HTR-8/SVneo (cell line): ENCODE measurements at places on chromosomes 7 and 10.

DNA sequence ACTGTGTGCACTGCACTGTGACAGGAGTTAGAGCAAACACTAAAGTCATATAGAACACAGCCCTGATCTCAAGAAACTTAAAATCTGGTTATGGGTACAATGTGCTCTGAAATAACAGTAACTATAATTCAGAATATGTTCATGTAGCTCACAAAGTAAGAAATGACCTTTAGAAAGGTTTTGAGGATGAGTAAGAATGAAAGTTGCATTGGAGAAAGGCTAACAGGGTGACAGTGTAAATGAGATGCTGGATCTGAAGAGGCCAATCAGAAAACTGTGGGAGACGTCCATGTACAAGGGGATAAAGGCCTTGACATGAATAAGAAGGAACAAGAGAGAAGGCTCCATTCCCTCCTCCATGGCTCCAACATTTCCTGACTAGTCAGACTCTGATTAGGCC lies 124.7 kb downstream of the GRM3 start:
- DNase-seq: no peak

GRCh38 chr10:74926791-74927585 lies 100.6 kb downstream of the KAT6B start:
- no peak for DNase-seq

DNA sequence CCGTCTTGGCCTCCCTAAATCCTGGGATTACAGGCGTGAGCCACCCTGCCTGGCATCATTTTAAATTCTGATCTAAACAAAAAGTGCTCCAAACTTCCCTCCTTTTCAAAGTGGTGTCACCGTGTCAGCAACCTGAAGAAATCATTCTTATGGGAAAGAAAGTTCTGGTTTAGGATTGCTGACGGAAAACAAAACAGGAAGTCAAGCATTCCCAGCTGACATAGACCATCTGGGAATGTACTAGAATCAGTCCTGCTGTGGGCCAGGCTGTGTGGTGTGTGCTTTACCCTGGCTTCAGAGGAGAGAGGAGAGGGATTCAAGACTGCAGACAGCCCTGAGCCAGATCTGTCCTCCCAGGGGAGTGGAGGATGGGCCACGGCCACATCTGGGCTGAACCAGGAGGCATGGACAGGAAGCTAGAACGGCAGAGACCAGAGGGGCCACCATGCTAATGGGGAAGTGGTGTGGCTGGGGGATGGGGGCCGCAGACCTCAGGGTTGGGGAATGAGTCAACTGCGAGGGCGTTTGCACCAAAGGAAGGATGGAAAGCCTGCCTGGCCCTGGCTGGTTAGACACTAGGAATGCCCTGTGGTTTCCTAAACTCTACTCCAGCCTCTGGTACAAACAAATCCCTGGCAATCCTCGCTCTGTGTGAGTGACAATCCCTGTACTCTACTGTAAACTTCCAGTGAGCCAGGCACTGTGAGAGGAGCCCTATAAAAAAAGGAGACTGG lies 16.7 kb upstream of the CLIP2 start:
- DNase-seq: peak; percentile 62

DNA sequence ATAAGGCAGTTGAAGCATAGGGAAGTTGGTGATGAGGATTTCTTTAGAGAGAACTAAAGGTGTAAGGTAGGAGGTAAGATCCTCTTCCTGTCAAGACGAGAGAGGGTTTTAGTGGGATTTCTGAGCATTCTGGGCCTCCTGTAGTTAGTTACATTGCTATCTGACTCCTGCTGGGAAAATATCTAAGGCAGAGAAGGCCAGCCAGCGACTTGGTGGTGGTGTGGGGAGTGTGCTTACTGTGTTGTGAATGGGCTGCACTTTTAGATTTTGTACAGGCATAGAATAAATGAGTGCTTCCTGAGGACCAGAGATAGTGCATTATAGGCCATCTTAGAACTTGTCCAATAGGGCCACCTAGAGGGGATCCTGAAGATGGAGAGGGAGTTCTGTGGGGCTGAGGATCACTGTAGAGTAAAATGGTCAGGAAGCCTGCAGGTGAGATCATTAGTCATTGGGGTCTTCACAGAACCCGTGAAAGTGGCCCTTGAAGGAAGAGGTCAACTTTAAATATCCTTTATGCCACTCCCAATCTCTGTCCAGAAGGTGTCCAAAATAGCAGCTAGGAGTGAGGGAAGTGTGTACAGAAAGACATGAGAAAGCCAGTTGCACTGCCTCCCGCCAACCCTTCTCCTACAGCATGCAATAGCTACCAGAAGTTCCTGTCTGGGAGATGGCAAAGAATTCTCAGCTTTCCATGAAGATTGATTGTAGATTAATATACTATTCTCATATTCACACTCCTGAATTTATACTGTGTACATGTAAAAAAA lies 266.6 kb downstream of the POLR1F start:
- peak; percentile 32 for DNase-seq

- DNase-seq: no peak
Measured at GRCh38 chr10:101901340-101901739, 57.7 kb upstream of the KCNIP2 start.

GRCh38 chr10:5565671-5566581 lies 41.2 kb downstream of the CALML3 start:
- no peak for DNase-seq

DNA sequence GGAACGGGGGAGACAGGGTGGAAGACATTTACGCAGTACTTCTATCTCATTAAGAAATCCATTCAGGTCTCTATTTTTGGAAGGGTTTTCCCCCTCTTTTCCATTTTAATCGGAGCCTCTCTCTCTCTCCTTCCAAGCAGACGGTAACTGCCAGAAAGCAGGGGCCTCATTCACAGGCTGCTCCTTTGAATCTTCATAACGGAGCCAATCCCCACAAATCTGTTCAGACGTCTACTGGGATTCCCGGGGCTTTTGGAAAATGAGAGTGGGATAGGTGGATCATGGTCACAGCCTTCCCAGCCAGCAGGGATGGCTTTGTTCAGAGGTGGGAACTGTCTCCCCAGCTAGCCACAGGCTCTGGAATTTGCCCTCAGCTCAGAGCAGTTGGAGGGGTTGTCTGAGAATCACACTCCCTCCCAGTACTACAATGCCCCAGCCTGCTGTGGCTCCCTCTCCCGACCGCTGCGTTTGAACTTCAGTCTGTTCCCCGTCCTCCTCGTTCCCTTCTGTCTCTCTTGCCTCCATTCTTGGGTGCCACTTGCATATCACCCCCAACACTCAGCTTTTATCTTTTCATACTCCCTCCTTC lies 413.6 kb downstream of the PLXNA4 start:
- no peak for DNase-seq

- no peak for DNase-seq
Measured at GRCh38 chr7:32658467-32658869, 163.2 kb downstream of the AVL9 start.

DNA sequence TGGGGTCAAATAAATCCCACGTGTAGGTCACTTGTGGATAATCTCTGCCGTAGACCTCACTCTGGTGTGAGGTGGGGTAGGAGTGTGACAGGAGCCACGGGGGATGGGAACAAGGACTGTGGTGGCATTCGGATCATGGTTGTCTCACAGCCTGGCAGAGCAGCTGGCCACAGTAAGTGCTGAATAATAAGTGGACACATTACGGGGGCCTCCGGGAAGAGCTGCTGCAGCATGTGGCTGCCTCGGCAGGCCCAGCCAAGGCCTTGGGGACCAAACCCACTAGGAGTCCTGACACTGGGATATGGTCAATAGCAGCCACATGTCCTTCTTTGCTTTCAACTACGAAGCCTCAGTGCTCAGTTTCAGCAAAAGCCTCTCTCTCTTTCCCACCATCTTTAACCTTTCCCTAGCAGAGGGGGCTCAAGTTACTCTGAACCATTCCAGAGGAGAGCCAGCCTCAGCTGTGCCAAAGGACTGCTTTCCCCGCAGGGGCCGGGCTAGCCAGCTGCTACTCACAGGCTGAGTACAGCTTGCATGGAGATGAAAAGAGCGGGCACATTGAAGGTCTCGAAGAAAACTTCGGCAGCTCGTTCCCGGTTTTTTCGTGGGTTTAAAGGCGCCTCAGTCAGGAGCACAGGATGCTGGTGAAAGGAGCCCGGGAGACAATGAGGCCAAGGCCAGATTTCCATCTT lies 17.3 kb downstream of the ACTR1A start:
- DNase-seq: no peak

DNA sequence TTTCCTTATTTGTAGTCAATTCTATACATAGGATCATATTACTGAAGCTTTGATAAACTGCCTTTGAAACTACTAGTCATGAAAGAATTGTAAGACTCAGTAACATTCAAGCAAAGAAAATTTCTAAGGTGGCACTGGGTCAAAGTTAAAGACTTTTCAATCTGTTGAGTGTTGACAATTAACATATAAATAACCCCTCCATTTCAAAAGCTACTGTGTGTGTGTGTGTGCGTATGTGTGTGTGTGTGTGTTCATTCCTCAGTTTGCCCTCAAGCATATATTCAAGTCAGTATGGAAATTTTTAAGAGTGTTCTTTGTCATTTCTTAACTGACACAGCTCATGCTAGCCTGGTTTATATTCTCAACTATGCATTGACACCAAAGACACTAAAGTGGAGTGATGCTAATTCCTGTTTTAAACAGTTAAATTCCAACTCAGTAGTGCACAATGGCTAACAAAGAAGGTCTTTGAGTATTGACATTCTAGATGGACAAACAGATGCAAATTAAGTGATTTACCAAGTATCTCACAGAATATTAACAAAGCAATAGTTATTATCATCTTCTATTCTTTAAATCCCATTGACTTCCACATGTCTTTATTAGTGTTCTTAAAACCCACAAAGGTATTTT lies 314.8 kb upstream of the GRM3 start:
- no peak for DNase-seq

- no peak for DNase-seq
Measured at GRCh38 chr10:103766751-103767505, 88.4 kb downstream of the SH3PXD2A start.

DNA sequence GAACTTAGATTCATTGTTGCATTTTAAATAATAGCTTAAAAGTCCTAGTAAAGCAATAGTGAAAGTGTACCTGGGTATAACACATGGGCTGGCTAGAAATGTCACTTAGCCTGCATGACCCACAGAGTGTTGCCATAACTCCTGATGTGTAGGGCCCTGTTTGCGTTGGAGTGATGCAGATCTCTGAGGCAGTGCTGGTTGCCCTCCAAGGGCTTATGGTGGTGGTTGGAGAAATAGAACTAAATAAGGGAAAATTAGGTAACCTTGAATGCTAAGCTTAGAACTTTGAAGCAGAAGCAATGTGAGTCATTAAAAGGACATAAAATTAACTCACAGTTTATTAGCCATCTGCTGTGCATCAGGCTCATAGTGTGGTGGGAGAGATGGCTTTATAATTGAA lies 105.7 kb downstream of the CCNY start:
- no peak for DNase-seq

DNA sequence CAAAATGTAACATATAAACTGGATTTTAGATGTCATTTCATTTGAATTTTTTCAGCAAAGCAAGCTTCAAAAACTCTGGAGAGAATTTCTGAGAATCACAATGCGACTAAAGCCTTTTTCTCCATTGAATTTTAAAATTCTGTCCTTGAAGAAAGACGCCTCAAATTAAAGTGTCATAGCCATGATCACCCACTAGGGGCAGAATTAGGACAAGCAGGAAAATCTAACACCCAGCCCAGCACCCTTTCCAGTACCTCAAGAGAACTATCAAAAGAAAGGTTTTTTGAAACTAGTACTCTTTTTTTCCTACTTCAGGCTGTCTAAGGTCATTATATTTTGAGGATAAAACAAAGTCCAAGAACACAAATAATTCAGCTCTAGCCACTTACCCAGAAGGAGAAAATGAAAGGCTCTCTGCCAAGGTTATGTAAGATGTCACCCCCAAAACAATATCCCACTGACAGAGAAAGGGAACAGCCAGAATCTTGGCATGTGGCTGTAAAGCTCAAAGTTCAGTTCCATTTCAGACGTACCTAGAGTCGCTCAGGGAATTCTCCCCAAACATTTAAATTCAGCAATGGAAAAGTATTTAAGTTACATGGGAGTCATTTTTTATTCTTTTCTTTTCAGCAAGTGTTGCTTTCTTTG lies 299.4 kb downstream of the SNX13 start:
- peak; percentile 21 for DNase-seq

DNA sequence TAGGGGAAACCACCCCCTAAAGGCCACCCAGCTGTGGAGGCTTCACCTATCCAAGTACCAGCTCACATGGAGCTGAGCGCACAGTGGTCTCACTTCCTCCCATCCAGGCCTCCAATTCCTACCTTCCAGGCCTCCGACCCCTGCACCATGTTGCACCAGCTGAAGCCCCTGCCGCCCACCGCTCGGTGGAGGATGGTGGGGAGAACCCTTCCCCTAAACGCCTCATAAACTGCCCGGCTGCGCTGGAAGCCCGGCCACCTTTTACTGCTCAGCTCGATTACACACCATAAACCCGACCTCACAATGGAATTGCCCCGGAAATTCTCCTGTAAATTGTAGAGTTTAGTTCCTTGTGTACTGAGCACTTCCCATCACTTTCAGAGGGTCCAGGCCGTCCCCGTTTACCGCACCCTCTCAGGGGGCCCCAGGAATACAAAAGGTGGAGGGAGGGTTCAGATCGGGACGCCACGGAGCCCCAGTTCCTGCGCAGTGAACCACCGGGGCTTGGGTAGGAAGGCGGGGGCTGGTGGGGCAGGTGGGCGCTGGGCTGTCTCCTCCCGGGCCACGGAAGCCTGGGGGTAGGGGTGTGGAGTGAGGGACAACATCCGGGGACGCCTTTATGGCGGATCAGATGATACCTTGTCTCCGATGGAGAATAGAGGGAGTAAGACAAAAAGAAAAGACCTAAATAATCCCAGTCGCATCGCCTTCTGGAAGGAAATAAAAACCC lies 1.4 kb upstream of the HOXA7 start:
- no peak for DNase-seq

DNA sequence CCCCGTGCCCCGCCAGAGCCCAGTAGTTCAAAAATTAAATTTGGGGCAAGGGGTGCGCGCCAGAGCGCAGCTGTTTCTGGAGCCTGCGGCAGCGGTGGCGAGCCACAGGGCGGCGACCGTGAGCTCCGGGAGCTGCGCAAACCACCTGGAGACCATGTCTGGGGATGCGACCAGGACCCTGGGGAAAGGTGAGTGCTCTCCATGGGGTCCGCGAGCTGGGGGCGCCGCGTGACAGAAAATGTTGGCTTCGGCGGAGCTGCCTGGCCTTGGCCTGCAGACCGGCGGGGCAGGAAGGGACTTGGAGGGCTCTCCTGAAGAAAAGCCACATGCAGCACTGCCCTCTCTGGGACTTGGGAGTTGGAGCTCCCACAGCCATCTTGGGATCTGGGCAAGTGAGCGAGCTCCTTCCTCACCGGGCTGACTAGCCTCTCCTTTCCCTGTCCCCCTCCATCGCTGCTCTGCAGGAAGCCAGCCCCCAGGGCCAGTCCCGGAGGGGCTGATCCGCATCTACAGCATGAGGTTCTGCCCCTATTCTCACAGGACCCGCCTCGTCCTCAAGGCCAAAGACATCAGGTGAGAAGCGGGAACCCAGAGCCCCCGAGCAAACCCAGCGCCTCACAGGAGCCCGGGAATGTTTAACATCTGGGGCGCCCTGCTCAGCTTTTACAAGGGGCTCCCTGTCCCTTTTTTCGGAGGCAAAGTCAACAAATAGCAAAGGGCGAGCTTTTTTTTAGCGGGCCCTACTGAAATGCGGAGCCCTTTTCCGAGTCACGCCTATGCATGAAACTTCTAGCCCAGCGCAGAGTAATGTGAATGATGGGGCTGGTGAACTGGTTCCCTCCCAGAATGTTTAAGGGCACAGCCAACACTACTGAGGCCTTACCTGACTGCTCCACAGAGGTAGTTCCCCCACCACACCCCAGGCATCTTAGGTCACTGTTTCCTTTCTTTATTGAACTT lies 6.1 kb downstream of the GSTO2 start:
- no peak for DNase-seq
